Posterior cingulate gyrus (tissue), 11 donors: ENCODE measurements at places on chromosomes 1 and 21.

DNA sequence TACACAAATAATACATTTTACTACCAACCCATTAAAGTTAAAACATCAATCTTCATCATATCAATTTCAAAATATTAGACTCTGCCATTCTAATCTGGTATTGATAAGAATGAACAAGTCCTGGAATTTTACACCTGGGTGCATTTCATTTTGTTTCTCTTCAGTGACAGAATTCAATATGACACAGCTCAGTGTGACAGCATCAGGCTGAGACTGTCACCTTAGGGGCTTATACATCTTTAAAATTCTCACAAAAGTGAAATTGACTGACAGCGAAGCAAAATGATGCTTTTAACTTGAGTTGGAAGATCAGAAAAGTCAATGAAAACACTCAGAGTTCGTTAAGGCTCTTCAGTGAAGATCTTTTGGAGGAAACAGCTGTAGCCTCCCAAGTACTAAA, 213.0 kb downstream of the DAB1 start:
- no peak for DNase-seq

- no peak for DNase-seq
Measured at GRCh38 chr1:67061266-67061665, 7.3 kb upstream of the SLC35D1 start.

DNA sequence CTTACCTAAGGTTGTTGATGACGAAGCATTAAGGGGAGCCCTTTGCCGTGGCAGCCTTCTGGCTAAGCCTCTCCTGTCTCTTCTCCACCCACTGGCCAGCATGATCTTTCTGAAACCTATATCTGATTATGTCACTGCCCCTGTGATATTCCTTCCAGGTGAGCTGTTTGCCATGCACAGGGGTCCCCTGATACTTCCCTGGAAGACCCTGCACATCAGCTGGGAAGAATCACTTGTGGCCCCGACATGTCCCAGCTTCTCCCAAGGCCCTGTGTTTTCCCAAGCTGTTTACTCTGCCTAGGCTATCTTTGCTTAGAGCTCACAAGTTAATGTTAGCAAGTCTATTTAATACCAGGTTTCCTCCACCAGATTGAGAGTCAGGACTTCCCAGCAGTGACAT, 12.3 kb downstream of the RD3 start:
- DNase-seq: no peak

DNA sequence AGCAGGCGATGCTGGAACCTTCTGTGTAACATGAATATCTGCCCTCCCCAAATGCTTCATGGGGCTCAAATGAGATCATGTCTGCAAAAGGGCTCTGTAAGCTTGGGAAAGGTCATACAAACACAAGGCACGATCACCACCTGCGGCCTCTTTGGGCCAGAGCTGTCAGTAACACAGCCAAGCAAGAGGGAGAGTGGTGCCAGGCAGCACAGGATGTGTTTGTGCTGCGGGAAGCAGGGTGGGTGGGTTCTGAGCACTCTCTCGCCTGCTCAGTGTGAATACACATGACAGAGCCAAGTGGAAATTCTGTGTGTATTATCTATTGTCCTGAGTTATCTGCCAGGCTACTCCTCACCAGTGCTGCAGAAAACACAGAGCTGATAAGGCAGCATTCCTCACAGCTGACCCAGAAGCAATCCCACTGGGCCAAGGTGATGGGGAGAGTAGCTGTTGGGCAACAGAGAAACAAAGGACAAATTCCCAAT, 101.2 kb downstream of the LAMC2 start:
- DNase-seq: peak; percentile 44

GRCh38 chr1:238060061-238060460, 169.3 kb upstream of the ZP4 start:
- no peak for DNase-seq

DNA sequence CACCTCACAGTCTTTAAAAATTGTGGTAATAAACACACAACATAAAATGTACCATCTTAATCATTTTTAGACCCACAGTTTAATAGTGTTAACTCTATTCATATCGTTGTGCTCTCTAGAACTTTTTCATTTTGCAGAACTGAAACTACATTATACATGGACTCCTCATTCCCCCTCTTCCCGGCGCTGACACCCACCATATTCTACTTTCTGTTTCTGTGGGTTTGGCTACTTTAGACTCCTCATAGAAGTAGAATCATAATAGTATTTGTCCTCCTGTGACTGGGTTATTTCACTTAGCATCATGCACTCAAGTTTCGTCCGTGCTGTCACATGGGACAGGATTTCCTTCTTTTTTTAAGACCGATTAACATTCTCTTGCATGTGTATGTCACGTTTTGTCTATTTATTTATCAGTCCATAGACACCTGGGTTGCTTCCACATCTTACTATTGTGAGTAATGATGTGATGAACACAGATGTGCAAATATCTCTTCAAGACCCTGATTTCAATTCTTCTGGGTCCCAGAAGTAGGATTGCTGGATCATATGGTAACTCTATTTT, 62.9 kb upstream of the TMPRSS2 start:
- no peak for DNase-seq

GRCh38 chr1:207152792-207153468, 48.9 kb downstream of the C4BPA start:
- no peak for DNase-seq

- peak; percentile 70 for DNase-seq
Measured at GRCh38 chr1:179742717-179743678, at the start of gene FAM163A. Gene FAM163A, plus strand, starts transcription at chr1:179743291. Its CDS starts 69,807 bp downstream, at chr1:179813098.

DNA sequence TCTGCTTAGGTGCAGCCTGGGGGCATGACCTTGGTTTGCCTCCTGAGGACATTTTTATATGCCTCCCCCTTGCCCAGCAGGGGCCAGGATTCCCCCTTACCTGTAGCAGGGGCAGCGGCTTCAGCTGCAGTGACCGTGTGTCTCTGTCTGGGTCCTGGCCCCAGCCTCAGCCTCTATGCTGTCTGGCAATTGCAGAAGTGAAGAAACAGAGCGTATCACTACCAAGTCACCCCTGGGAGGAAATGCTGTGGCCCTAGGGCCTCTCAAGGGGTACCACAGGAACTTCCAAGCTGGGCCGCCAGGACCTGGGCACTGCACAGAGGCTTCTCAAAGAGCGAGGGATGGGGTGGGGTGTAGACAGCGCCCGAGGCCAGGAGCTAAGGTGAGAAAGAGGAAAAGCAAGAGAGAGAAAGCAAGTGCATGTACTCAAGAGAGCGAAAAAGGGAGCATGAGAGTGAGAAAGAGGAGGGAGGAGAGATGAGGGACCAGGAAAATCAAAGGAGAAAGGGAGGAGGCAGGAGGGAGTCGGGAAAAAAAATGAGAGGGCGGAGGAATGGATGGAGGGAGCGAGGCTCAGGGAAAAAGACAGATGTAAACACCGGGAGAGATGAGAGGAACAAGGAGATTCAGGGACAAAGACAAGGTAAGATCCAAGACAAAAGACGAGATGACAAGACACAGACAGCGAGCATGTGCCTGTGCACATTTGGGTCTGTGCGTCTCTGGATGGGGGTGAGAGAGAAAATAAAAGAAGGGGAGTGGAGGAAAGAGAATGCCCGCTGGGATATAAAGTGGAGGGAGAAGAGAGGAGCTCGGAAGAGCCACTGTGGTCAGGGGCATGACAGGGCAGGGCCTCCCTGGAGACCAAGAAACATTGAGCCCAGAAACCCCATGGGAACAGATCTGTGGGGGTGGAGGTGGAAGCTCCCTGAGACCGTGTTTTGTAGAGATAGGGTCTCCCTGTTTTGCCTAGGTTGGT, at the start of gene PTAFR:
PTAFR (minus strand) TSS at position 199 of the 979 bp plus-strand sequence. CDS start 25,669 bp downstream, outside the sequence.
- no peak for DNase-seq

DNA sequence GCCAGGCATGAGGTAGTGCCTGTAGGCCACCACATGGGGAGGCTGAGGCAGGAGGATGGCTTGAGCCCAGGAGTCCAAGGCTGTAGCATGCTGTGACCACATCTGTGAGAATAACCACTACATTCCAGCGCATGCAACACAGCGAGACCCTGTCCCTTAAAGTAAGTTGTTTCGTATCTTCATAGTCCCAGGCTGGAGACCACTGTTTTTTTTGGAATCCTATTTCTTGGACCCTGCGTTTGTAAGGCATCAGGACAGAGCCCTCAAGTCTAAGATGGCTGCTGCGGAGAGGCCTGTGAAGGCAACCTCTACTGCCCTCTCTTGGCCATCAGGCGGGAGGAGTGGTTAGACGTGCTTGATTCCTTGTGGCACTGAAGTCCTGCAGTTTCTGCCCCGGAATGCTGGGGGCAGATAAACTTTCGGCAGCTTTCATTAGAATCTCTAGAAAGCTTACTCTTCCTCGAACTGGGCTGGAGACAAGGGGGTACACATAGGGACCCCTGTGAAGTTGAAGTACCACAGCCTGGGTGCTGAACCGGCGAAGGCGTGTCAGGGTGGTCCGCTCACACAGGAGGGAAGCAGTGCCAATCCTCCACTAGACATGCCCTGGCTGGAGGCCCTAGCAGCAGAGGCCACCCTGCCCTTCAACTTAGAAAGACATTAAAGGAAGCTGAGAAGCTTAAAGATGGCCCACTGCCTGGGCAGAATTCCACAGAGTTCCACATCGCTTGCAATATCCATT, 36.6 kb downstream of the RABIF start:
- no peak for DNase-seq

DNA sequence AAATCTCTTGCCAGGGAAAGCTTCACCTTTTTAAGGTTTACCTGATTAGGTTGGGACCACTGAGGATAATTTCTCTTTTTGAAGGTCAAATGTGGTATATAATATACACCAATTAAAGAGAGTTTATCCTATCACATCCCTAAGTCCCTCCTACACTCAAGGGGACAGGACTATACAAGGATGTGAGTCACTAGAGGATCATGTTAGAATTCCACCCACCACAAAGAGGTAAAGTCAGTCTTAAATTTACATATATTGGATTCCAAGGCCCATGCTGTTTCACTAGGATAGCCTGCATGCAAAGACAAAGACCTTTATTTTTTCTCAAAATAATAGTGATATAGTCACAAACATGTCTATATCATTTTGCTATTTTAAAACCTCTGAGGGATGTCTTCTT, 164.4 kb downstream of the GIPC2 start:
- DNase-seq: no peak

GRCh38 chr1:240056350-240056749, 35.3 kb upstream of the FMN2 start:
- no peak for DNase-seq

DNA sequence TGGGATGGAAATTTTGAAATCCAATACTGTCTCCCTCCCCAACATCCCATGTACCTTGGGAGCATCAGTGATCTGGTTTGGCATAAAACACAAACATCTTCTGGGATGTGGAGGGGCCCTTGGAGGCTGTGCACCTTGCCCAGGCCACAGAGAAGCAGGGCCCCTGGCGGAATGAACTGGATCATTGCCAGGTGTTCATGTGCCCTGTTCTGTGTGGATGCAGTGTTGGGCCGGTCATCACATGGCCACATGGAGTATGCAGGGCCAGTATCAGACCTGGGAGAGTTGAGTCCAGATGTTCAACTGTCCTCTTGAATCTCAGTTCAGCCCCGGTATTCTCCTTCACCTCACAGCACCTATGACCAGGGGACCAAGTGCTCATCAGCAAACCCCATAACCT, 26.9 kb downstream of the ARHGEF10L start:
- no peak for DNase-seq

GRCh38 chr1:74686928-74687327, 13.3 kb upstream of the ERICH3 start:
- no peak for DNase-seq

GRCh38 chr1:201807958-201808632, 20.9 kb upstream of the IPO9 start:
- no peak for DNase-seq

- no peak for DNase-seq
Measured at GRCh38 chr1:187788718-187789117, 960.0 kb downstream of the PLA2G4A start.

DNA sequence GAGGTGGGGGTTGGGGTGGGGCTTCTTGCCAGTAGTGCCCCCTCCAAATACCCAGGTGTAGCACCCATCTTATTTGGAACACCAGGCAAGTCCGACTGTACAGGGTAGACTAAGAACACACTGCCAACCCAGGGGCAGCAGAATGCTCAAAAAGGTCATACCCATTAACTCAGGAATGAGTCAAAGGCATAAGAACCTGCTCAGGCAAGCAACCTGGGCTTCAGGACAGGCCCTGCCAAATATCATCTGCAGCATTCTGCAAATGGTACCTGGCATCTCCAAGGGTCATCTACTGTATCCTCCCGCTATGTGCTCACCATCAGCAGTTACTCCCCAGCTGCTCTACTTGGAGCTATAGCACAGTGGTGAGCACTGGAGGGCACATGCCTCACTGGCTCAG, 19.4 kb downstream of the PEA15 start:
- DNase-seq: no peak

DNA sequence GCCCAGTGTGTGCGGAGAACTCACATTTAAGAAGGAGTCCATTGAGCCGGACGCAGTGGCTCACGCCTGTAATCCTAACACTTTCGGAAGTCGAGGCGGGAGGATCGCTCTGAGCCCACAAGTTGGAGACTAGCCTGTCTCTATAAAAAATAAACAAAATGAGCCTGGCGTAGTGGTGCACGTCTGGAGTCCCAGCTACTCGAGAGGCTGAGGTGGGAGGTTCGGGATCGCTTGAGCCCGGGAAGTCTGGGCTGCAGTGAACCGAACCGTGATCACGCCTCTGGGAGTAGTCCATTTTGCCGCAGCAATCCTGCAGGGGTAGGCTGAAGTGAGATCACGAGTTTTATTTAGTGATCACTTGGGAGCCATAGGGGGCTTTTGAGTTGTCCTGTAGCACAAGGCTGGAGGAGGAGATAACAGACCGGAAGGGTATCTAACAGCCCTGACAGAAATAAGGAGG, 497 bp upstream of the FUCA1 start:
- DNase-seq: no peak

DNA sequence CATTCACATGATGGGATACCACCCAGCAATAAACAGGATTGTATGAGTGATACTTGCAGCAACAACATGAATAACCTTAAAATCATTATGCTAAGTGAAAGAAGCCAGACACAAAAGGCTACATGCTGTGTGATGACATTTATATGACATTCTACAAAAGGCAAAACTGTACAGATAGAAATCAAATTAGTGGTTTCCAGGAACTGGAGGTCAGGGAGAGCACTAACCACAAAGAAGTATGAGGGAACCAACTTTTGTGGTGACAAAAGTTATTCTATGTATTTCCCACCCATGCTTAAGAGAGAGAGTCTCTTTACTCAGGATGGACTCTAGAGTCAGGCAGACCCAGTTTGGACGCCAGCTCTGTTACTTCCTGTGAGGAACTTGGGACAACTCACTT, 364.5 kb upstream of the DAB1 start:
- no peak for DNase-seq

DNA sequence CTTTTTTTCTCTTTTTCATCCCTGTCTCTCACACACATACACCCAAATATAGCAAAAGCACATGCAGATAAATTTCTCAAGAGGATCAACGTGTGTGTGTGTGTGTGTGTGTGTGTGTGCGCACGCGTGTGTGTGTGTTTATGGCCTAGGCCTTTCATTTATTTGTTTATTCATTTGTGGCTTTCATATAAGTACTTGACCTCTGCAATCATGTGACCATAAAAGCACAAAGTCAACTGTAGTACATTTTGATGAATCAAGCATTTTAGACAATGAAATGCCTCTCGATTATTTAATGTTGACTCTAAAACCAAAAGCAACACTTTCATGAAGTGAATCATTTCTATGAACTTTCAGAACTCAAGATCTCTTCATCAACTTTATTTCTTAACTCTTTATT, 194.1 kb upstream of the ADGRL2 start:
- DNase-seq: no peak

- no peak for DNase-seq
Measured at GRCh38 chr1:87045761-87046304, 131.4 kb downstream of the HS2ST1 start.
